ENCODE measurements at places on chromosomes 7 and 10.

- no peak for DNase-seq
Measured at GRCh38 chr7:27165089-27165995, at the start of gene HOXA9. TSS of gene HOXA9 (minus strand) at chr7:27165537. CDS start at chr7:27165457, 80 bp downstream.

- no peak for DNase-seq
Measured at GRCh38 chr7:137283153-137283552, 60.4 kb downstream of the PTN start.

DNA sequence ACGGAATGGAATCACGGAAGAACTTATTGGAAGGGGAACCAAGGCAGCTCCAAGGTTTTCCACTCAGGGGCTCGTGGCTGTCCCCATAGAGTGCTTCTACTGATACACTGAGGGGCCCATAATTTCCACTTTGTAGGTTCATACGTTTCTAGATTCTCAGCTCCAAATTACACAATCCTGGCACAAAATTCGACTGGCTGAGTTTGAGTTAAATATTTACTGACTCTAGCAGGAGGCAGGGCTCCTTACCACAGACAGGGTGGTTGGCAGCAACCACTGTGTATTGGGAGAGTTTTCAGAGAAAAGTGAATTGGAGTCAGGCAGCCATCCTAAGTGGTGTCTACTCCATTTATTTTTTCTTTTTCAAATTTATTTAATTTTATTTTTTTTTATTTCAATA is 55.4 kb upstream of the SEC61G start:
- no peak for DNase-seq

GRCh38 chr7:135161669-135162068 is 8.8 kb downstream of the CYREN start:
- DNase-seq: no peak

- DNase-seq: no peak
Measured at GRCh38 chr10:31299119-31299518, 19.9 kb upstream of the ZEB1 start.

GRCh38 chr7:112421666-112422486 is 28.4 kb upstream of the IFRD1 start:
- no peak for DNase-seq

- DNase-seq: no peak
Measured at GRCh38 chr10:109912335-109913281, 10.7 kb downstream of the XPNPEP1 start.

DNA sequence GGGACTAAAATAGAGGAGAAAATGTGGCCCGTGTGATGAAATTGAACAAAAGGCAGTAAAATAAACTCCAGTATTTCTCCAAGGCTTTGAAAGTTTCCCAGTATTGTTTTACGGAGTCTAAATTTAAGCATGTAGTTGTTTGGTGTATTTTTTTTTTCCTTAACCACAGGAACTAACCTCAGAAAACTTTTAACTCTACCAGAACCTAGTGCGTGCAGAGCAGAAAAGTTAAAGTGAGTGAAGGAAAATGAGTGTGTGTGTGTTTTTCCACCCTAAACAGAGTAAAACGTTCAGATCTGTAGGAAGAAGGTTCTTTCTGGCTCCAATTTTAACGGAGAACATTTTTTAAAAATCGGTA is 812 bp downstream of the PROSER2 start:
- no peak for DNase-seq

DNA sequence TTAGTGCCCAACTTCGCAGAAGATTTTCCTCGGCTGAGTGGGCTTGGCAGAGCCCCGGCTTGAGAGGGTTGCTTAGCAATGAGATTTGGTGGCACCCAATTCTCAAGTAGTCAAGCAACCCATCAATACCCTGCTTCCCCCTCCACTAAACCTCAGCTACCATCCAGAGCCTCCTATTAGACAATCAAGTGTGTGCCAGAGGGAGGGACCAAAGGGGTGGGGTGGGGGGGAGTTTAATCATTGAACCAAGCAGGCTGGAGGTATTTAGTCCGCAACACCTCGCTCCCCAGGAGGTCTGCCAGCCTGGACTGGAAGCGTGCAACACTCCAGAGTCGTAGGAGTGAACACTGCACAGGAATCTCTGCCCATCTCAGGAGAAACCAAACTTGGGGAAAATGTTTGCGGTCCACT is at the start of gene HKDC1:
TSS of gene HKDC1 (plus strand) at position 292 of the 411 bp plus-strand sequence. CDS start at position 396, 104 bp downstream.
- no peak for DNase-seq

- DNase-seq: no peak
Measured at GRCh38 chr10:6579904-6580278, at the start of gene PRKCQ. TSS of gene PRKCQ (minus strand) at chr10:6580276. CDS start at chr10:6515135, 65,141 bp downstream.

- no peak for DNase-seq
Measured at GRCh38 chr7:132876576-132876975, 205.3 kb downstream of the CHCHD3 start.

GRCh38 chr10:90816466-90816865 is 41.4 kb downstream of the HTR7 start:
- DNase-seq: no peak

- no peak for DNase-seq
Measured at GRCh38 chr10:76403912-76404311, 972.5 kb downstream of the LRMDA start.

DNA sequence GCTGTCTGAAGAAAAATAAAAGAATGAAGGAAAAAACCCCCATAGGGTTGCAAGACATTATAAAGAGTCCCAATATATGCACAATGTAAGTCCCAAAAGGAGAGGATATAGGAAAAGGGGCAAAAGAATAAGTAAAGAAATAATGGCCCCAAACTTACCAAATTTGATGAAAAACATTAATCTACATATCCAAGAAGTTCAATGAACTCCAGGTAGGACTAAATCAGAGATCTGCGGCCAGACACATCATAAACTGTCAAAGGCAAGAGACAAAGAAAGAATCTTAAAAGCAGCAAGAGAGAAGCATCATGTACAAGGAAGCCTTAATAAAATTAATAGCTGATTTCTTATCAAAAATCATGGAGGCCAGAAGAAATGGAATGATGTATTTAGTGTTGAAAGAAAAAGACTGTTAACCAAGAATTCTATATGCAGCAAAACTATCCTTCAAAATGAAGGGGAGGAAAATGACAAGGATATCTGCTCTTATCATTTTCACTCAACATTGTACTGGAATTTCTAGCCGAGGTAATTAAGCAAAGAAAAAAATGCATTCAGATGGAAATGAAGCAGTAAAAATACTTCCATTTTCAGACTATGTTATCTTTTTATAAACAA is 95.7 kb upstream of the GLI3 start:
- no peak for DNase-seq

- DNase-seq: peak; percentile 63
Measured at GRCh38 chr10:122299423-122300075, 28.5 kb downstream of the BTBD16 start.

- no peak for DNase-seq
Measured at GRCh38 chr10:24901686-24902399, 50.6 kb downstream of the PRTFDC1 start.

- peak; percentile 67 for DNase-seq
Measured at GRCh38 chr10:47247148-47248059, 52.6 kb upstream of the GDF10 start.

Measured in osteocyte (in vitro differentiated cells).